ENCODE measurements at places on chromosomes 2 and 18. TPM values are rescaled to one million over a fixed set of nuclear protein-coding genes. Genes with fewer than 3 reads are reported as not detected.

The FAM161A gene
- total RNA-seq = 1.3 TPM

The SP9 gene
- not detected for total RNA-seq

The SP5 gene
- 0.16 TPM for total RNA-seq

The NYAP2 gene
- total RNA-seq = 0.32 TPM

The EMX1 gene
- not detected for total RNA-seq

The HNMT gene
- total RNA-seq = 2.5 TPM

The AGXT gene
- not detected for total RNA-seq

The MAPK4 gene
- total RNA-seq = 0.12 TPM

The RTP5 gene
- not detected for total RNA-seq

The CERS6 gene
- total RNA-seq = 14.8 TPM

The TRABD2A gene
- 0.24 TPM for total RNA-seq

The MAP3K2 gene
- total RNA-seq = 30.0 TPM

The APCDD1 gene
- 42.2 TPM for total RNA-seq

The CD207 gene
- not detected for total RNA-seq

The UGT1A7 gene
- total RNA-seq = 13.9 TPM

The GAREM2 gene
- total RNA-seq = 0.68 TPM

The IL1RN gene
- 871 TPM for total RNA-seq

The DSC3 gene
- 319 TPM for total RNA-seq

The TEX44 gene
- not detected for total RNA-seq

The KCNE4 gene
- total RNA-seq = 0.12 TPM

The GPR75 gene
- total RNA-seq = 1.5 TPM

The RALB gene
- 81.2 TPM for total RNA-seq

The HJURP gene
- total RNA-seq = 9.4 TPM

The LRATD1 gene
- total RNA-seq = 74.7 TPM

The DYNAP gene
- total RNA-seq = 26.2 TPM

The LRP1B gene
- total RNA-seq = 0.40 TPM

The RAX gene
- total RNA-seq = not detected

The BOLA3 gene
- total RNA-seq = 35.9 TPM

The DIS3L2 gene
- 25.0 TPM for total RNA-seq

The CPO gene
- total RNA-seq = not detected

The ALPI gene
- not detected for total RNA-seq

The AOX1 gene
- 5.2 TPM for total RNA-seq

The CIB4 gene
- total RNA-seq = not detected

The SULT1C2 gene
- total RNA-seq = not detected

The IL18RAP gene
- 0.64 TPM for total RNA-seq

The CYP27C1 gene
- 1.8 TPM for total RNA-seq

The TRIB2 gene
- 12.7 TPM for total RNA-seq

The WNT10A gene
- total RNA-seq = 3.4 TPM

The NEURL3 gene
- total RNA-seq = not detected

Measured in esophagus mucosa (tissue), 1 donor.